Epithelial cell of proximal tubule (primary cell): ENCODE measurements at places on chromosomes 2 and 18. TPM values are rescaled to one million over a fixed set of nuclear protein-coding genes. Genes with fewer than 3 reads are reported as not detected.

UGT1A3 gene
- not detected in 2 replicates for total RNA-seq

DNA sequence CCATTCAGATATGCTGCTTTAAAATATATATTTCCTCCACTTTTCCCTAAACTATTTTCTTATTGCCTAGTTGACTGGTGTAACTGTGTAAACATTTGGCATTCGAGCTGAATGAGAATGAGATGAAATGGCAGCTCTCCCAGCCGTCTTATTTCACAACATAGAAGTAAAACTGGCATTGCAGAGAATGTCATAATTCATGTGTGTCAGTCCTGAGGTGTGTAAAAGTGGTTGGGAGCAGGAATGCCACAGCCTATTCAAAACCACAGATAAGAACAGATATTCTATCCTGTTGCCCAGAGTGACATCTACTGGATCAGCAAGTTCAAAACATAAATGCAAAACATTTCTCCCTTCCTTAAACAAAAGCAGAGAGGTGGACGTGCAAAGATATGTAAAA, 565.5 kb upstream of the CHAC2 start:
- DNase-seq: peak; percentile 79

DNA sequence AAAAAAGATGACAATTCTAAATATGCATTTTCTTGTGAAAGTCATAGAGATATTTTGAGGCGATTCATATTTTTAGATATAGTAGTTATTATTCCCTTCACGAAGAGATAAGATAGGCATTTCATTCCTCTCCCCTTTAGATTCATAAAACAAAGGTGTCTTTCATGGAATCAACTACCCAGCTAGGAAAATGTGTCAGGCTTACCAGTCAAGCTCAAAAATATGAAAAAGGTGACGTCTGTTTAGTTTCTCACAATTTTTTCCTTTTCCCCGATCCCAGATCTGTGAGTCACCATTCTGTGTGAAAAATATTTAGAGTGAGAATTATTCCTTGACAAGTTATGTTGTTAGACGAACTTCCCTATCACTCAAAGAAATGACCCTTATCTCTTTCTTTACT, 95.4 kb upstream of the FN1 start:
- no peak for DNase-seq

DNA sequence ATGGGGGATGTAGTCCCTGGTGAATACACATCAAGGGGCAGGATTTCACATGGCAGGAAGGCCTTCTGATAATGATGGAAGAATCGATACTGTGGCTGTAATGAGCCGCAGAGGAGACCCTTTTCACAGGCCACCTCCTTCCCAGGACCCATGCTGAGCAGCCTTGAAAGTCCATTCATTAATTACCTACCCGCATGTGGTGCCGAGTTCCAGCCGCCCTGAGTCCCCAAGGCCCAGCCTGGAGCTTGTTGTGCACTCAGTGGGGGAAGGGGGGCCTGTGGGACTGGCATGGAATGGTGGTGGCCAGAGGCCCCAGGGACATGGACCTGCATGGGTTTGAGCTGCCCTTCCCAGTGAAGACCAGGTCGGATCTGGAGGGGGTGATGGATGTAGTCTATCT, 25.5 kb downstream of the ASB18 start:
- no peak for DNase-seq

GRCh38 chr2:159177957-159178356, 108.5 kb downstream of the WDSUB1 start:
- DNase-seq: no peak

DNA sequence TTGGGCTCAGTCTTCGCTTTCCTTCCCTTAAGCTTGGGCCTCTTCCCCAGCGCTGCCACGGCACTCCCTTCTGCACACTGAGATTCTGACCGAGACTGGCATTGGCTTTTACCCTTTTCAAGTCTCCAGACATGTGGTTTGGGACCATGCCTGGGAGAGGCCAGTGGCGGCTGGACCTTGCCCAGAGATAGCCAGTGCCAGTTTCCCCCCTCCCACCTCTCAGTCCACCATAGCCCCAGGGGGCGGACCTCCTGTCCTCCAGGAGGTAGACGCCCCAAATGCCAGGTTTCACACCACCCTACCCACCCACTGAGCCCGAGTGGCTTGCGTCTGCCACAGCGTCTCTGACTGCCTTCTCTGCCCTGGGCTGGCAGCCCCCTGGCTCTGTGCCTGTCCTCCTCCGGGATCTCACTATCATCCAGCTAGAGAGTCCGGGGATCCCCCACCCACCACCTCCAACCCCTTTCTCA, 47.7 kb downstream of the INPP5D start:
- DNase-seq: no peak

GRCh38 chr2:8111193-8111592, 570.7 kb upstream of the ID2 start:
- no peak for DNase-seq

DNA sequence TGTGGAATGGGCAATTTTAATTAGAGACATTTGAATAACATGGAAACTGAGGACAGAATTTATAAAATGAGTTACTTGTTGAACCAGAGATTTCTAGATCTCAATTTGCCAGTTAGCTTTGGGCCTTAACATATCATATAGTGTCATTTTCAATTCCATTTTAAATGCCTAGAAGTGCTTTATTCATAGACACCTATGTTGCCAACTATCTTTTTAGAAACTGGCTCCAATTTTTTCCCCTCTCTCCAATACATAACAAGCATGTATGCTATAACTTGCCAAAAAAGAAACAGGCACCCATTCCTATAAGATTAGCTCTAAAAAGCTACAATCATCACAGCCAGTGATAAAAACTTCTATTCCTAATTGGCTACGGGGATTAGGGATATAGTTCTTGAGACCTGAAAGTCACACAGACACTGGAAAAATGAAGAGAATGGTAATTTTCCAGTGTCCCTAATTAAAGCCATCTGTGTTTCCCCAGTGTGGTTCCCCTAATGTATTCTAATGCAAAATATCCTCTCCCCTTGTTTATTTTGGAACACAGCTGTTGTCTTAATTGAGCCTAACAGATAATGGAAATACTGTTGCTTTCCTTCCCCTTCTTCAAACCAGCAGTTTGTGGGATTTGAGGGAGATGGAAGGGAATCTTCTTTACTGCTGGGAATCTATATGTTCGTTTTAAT, 205.5 kb upstream of the FSHR start:
- no peak for DNase-seq

REEP1 gene
- total RNA-seq: 0.35 and 2.2 TPM in 2 replicates
